ENCODE measurements at places on chromosomes 11 and 22.

DNA sequence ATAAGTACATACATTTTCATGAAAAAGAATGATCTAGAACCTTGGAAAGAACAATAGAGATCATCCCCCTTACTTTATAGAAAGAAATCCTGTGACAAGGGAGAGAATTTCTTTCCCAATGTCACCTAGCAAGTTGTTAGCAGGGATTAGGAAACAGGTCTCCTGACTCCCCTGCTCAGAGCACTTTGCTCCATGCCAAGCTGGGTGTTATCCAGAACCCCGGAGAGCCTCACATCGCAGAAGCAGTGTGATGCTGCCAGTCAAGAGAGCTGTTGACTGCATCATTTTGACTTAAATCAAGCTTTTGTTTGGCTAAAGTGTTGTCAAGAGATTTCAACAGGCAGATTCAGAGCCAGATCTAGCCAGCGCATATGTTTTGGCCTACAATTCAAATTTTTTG lies 3.6 kb upstream of the RRAS2 start:
- no peak for DNase-seq

- no peak for DNase-seq
Observed at GRCh38 chr22:37499027-37499707, 13.0 kb upstream of the MFNG start.

DNA sequence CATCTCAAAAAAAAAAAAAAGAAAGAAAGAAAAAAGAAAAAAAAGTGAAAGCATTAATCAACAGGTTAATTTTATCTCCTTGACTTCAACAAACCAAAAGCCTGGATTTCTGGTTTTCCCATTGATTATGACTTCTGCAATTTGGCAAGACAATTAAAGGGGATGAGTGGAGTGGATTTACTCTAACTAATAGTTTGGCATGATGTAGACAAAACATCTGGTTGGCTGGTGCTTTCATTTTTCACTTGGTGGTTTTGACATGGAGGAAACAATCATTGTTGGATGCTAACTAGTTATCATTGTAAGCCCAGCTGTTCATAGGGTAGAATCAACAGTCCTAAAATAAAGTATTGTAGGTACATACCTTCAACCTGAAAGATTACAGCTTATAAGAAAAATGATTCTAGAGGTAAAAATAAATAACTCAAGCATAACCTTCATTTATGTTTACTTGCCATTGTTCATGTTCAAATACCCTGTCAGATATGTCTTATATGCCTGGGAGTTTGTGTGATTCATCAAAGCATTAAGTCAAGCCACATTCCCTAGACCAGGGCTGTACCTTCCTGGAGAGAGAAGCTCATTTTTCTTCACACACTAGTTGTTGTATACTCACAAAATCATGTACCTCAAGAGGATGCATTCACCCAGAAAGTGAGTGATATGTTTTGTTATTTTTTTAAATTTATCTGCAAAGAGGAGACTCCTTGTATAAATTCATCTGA lies 15.1 kb downstream of the FIBIN start:
- no peak for DNase-seq

DNA sequence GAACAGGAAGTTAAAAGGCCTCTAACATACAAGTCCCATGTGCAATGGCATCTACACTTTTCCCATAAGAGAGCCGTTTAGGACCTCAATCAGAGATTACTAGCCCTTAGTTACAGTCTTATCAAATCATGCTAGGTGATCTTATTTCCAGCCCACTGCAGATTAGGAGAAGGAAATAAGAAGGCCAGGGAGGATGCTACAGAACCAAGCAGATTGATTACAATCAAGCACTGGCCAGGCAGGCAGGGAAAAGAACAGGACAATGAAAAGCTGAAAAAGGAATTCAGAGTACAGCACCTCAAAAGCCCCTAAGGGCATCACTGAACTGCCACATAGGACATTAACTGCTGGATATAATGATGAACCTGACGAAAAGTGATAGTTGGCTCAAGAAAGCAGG lies 73.0 kb downstream of the CLPB start:
- DNase-seq, result no peak

DNA sequence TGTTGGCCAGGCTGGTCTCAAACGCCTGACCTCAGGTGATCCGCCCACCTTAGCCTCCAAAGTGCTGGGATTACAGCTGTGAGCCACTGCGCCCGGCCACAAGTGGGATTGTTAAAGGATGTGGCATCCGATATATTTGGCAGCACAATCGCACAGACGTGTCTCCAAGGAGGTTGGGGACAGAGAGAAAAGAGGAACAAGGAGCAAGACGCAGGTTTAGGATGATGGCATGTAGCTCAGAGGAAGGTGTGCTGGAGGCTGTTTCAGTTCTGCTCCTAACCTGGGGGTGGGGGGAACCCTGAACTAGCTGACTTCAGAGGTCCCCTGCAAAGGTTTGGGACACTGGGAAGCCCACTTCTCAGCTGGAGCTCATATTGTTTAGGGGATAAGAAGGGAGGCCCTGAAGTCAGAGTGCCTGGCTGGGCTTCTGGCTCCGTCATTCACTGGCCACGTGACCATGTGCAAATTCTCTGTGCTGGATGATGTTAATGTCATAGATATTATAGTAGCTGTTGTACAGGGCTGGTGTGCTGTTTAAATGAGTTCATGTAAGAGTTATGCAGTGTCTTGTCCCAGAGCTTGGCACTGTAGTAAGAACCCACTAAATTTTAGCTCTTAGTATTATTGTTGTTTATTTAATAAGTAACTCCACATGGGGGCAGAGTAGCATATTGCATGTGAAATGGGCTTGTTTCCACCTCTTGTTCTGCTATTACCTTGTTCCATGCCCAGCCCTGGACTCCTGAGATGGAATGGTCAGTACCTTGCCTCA lies 129.7 kb downstream of the ST3GAL4 start:
- DNase-seq, result no peak

Data from effector memory CD8-positive, alpha-beta T cell (primary cell).